Adrenal gland (tissue), 19 donors: ENCODE measurements at places on chromosomes 3 and 15. TPM values are rescaled to one million over a fixed set of nuclear protein-coding genes. Genes with fewer than 3 reads are reported as not detected.

Gene GABRR3
- not detected for total RNA-seq

Gene NECTIN3
- 16.8 TPM for total RNA-seq

Gene CTXN2
- total RNA-seq = 0.22 TPM

Gene CYP1A2
- not detected for total RNA-seq

Gene PP2D1
- not detected for total RNA-seq

Gene STRIT1
- not detected for total RNA-seq

Gene ADAMTS7
- total RNA-seq = 9.5 TPM

Gene SEC22A
- 22.9 TPM for total RNA-seq

Gene GXYLT2
- 19.2 TPM for total RNA-seq

Gene CCDC13
- not detected for total RNA-seq

Gene STAB1
- 452 TPM for total RNA-seq

Gene EPHB3
- 0.52 TPM for total RNA-seq

Gene TAGLN3
- total RNA-seq = 12.8 TPM

Gene MEIS2
- total RNA-seq = 83.6 TPM

Gene CTSH
- 106 TPM for total RNA-seq

Gene LDHAL6B
- total RNA-seq = not detected

Gene GRAMD2A
- total RNA-seq = 0.41 TPM

Gene NTRK3
- 3.7 TPM for total RNA-seq

Gene ERC2
- total RNA-seq = 2.2 TPM

Gene TRIM42
- not detected for total RNA-seq

Gene CFAP91
- 7.8 TPM for total RNA-seq

Gene CSPG5
- not detected for total RNA-seq

Gene SAMMSON
- not detected for total RNA-seq

Gene TPM1
- 153 TPM for total RNA-seq

Gene CFAP92
- not detected for total RNA-seq

Gene OSTN
- total RNA-seq = under 0.01 TPM

Gene FAM81A
- total RNA-seq = 0.96 TPM

Gene LRRC34
- 0.70 TPM for total RNA-seq

Gene TRPC1
- total RNA-seq = 26.3 TPM

Gene CHAC1
- not detected for total RNA-seq

Gene MYD88
- total RNA-seq = 44.2 TPM

Gene CYP8B1
- not detected for total RNA-seq

Gene B4GALT4
- 17.8 TPM for total RNA-seq

Gene CHRNA7
- total RNA-seq = 2.9 TPM

Gene TRIM71
- total RNA-seq = not detected

Gene DAPK2
- 4.4 TPM for total RNA-seq

Gene MED12L
- total RNA-seq = 13.1 TPM

Gene KNG1
- total RNA-seq = not detected

Gene DNAJB11
- total RNA-seq = 37.3 TPM

Gene PLOD2
- 33.4 TPM for total RNA-seq

Gene POLQ
- total RNA-seq = 0.32 TPM

Gene COPS2
- 89.3 TPM for total RNA-seq

Gene ABHD2
- 116 TPM for total RNA-seq

Gene CCDC39
- not detected for total RNA-seq

Gene RBSN
- 23.9 TPM for total RNA-seq

Gene MESP2
- total RNA-seq = 1.7 TPM

Gene GCNT3
- total RNA-seq = 0.88 TPM

Gene CBLB
- total RNA-seq = 35.1 TPM

Gene NR1I2
- 0.91 TPM for total RNA-seq

Gene AHSG
- not detected for total RNA-seq

Gene CLEC3B
- total RNA-seq = 20.7 TPM

Gene ZNF660
- 3.4 TPM for total RNA-seq

Gene IL16
- total RNA-seq = 6.0 TPM

Gene PRKCI
- total RNA-seq = 12.4 TPM

Gene BSN
- 1.1 TPM for total RNA-seq
